ENCODE measurements at places on chromosomes 4 and X.

DNA sequence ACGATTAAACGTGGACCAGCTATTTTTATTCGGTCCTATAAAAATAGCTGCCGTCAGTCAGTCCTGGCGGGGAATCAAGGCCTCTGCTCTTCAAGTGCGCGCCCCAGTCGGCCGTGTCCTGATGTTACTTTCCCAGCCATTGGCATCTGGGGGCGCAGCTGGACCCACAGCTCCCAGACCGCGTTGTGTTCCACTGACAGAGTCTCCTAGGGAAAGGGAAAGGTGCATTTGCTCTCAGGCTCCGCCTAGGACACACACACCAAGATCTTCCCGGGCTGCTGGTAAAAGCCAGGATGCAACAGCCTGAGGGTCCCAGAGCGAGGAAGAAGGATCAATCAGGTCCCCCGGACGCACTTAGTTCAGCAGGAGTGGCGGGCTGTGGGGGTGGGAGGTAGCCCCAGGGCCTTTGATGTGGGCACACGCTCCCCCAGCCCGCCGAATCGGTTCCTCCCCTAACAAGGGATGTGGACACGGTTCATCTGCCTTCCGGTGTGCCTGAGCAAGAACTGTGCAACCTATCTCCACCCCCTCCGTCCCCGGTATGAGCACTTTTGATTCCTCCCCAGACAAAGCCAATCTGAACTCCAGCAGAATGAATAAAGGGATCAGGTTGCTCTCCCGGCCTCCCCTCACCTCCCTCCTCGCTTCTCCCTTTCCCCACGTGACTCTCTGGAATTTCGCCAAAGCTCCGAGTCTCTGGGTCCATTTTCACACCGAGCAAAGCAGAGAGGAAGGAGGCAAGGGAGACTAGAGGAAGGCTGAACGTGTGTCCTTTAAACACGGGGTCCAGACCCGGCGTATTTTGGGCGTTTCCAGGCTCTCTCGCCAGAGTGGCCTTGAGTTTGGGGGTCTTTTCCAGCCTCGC is 626 bp upstream of the FRAS1 start:
- peak; percentile 19 for DNase-seq

DNA sequence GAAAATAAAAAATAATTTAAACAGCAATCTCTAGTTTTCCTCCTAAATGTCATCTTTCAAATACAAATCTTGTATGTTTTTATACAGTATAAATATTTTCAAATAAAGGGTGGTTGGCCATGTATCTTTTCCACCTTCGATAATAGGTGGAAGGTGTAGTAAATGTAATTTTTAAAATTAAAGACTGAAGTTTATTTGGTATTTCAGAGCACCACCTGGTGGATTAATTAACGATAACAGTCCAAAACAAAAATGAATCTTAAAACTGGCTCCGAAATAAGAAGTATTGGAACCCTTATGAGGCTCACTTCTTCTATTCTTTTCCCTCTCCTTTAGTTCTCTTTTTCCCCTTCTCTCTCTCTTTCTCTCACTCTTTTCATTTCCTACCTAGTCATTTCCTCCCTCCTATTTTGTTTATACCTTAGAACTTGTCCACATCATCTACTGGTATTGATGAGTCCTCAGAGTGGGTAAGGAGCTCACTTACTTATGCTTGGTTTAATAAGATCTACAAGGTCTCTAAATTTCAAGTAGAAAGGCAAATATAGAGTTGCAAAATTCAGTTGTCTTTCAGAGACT is 82.9 kb upstream of the EXOC1L start:
- DNase-seq: no peak

- no peak for DNase-seq
These were observed 38.9 kb downstream of the RGS12 start for GRCh38 chr4:3331511-3332394.

DNA sequence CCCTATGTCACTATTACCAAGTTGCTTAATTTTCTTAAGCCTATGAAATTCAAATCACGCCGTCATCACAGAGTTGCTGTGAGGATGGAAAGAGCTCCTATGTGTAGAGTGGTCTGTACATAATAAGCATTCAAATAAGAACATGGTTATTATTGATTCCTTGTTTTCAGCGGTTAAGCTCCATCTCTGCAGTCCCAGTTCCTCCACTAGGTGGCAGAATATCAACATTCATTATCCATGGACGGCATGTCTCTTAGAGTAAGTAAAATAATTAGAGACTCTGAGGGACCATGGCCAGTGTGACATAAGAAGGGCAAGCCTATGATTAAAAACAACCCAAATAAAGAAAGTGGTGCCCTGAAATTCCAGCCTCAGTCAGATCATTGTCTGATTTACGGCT is 132.5 kb upstream of the NHS start:
- peak; percentile 2 for DNase-seq

DNA sequence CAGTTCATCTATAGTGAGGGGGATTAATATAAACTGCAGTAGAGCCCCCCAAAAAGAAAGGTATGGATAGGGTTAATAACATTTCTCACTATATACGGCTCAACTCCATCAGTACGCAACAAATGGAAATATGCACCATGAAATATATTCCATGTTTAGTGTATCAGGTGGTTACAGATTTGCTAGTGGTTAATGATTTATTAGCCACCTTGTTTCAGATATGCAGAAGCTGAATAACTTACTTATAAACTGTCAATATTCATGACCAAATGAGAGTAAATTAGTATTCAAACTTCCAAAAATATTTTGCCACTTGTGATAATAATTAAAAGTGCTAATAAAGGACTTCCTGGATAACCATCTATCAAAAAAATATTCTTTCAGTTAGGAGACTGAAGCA is 14.8 kb downstream of the AMTN start:
- DNase-seq: no peak

GRCh38 chr4:26660261-26660660 is 76.4 kb downstream of the TBC1D19 start:
- DNase-seq: no peak

DNA sequence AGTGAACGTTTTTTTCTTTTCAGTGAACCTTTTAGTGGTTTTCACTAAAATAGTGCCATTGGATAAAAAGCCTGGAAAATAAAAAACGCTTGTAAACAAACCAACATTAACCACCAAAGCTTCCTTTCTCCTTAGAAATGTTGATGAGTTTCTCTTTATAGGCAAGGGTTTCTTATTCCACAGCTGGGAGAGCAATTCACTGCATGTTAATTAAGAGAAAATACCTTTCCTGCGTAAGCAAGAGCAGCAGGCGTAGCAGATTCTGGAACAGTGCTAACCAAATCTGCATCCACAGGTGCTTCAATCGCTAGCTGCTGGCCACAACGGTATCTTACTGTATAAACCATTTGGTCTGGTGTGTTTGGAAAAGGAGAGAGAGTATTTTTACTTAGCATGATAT is 13.3 kb upstream of the AASDH start:
- DNase-seq: no peak

DNA sequence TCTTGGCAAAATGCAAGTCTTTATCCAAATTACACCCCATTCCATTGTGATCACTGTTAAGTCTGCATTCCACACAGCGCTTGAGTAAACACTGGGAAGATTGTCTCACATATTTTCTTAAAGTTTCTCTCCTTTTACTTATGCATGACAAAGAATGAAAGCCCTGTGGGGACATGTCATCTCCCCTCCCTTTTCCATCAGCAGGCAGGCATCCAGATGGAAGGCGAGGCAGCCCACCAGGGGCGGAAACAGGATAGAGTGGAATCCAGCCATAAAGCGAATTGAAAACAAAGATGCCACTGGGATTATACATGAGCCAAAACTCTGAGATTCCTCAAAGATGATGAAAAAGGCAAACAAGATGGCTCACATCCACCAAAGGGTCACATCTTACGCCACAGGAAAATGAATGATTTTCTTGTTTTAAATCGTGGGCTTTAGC is 78.2 kb downstream of the AFAP1 start:
- DNase-seq: no peak

- no peak for DNase-seq
These were observed 19.4 kb downstream of the BMP3 start for GRCh38 chr4:81049907-81050306.

DNA sequence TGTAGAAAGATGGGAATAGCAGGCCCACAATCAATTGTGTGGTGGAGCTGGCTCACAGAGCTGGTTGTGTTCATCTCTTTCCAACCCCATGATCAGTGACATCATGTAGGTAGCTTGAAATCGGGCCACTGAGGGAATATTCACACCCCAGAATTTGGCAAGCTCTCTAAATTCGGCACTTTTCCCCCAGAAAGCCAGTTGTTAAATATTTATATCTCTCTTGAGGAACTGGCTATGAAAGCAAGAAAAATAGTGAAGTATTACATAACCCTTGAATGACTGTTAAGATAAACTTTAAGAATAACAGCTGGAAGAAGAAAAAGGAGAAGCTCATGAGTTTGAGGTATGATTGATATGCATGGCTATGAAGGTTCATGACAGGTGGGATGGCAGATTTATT is 38.9 kb downstream of the GPRIN3 start:
- no peak for DNase-seq
